T-helper 17 cell (primary cell): ENCODE measurements at places on chromosomes 16 and 17. TPM values are rescaled to one million over a fixed set of nuclear protein-coding genes. Genes with fewer than 3 reads are reported as not detected.

The TM4SF5 gene
- total RNA-seq = not detected

The CACNA1G gene
- total RNA-seq = 0.18 TPM

- H3K36me3 ChIP-seq = no peaks in the 10 kb centered on the region
- DNase-seq = no peak
- no peak overlapping the region for H3K27ac ChIP-seq
- no peak overlapping the region for H3K4me3 ChIP-seq
- peaks cover 68% of the 10 kb centered on the region for H3K27me3 ChIP-seq
Observed at GRCh38 chr17:52106638-52107261, 51.8 kb downstream of the CA10 start.

DNA sequence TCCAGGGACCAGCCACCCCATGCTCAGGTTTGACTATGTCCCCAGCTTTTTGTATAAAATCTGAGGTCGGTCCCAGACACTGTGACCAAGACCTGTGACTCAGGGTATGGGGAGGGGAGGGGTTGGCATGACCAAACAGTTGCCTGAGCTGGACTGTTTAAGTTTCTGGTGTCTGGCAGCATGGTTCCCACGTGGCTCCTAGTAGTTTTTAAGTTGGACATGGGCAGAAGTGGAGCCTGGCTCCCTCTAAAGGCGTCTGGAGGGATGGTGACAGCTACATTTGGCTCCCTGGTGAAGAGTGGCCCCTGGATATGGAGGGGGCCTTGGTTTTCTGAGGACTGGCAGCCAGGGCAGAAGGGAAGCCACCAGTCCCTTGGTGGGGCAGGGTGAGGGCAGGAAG lies 7.9 kb downstream of the SMCR8 start:
- H3K27me3 ChIP-seq = no peaks in the 10 kb centered on the region
- peaks cover 31% of the 10 kb centered on the region for H3K4me1 ChIP-seq
- no peak overlapping the region for H3K4me3 ChIP-seq
- no peak for DNase-seq
- H3K27ac ChIP-seq = peak overlapping the region; percentile 43

DNA sequence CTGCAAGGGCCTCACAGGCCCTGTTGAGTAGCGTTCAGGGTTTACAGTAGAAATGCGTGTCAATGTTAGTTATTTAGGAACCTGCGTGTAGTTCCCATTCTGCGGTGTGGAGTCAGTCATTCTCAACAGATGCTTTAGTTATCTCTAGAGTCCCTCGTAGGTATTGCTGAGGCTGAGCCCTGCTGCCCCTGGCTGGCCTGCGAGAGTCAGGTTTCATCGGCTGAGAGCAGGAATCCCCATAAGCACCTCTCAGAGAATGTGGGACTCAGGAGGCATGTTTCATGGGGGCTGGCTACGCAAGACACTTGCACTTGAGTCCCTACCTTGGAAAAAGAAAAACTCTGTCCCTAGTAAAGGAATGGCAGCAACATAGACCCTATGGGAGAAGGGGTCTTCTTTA lies 347.5 kb upstream of the ASIC2 start:
- H3K27ac ChIP-seq = no peak overlapping the region
- H3K4me1 ChIP-seq = peaks cover 3% of the 10 kb centered on the region
- H3K4me3 ChIP-seq = no peak overlapping the region
- H3K27me3 ChIP-seq = peaks cover 7% of the 10 kb centered on the region

DNA sequence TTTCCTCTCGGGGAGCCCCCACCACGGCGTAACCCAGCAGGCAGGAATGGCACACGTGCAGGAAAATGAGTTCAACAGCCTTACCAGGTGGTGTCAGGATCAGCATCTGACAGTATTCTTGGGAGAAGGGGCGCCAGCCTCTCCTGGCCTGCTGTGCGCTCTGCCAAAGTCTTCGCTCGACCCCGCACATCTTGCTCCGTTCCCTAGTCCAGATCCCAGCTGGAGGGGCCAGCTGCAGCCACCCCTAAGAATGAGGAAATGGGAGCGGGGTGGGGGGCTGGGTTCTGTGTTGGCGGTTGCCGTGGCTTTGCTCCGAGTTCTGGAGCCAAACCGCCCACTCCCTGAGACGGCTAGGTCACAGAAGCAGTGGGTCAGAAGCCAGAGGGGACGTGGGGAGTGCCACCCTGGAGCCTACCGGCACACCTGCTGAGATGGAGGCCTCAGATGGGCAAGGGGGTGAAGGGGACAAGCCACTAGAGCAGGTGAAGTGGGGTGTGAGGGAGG lies at the start of gene CHCT1:
TSS of gene CHCT1 (plus strand) at position 328 of the 504 bp plus-strand sequence. CDS start at position 432, 104 bp downstream.
- DNase-seq = no peak
- peak within 1 kb of the TSS; percentile 51 for H3K27ac ChIP-seq
- peak within 1 kb of the TSS; percentile 82 for H3K4me3 ChIP-seq
- peaks cover 8% of the 10 kb centered on the region for H3K4me1 ChIP-seq

DNA sequence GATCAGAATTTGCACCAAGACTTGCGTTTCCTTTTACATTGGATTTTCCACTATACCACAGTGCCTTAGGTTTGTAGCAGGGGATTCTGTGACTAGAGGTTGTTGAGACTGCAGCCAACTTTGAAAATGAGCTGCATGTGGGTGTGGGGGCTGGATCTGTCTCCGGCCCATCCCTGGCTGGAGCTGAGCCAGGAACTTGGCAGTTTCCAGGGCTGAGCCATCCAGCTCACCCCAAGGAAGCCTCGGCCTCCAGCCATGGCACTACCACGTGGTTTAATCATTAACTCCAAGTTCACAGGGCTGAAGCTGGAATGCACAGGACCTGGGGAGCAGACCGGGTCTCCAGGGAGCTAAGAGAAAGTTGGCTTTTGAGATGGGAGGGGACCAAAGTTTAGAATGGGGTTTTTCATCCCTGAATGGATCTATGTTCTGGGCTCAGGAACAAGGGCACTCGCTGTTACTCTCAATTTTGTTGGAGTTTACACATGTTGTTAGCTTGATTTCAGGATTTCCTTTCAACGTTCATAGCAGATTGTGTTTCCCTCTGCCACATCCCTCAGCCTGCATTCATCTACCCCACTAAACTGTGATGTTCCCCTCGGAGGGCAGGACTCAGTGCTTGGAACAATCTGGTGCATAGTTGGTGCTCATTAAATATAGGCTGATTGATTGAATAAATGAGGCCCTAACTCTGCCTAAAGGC lies 42.3 kb upstream of the HNF1B start:
- no peak for DNase-seq
- H3K4me3 ChIP-seq = no peak overlapping the region

The BAIAP3 gene
- total RNA-seq = 20.0 TPM

The SCN4A gene
- 0.16 TPM for total RNA-seq

The HBA1 gene
- total RNA-seq = 0.65 TPM

The HCRT gene
- not detected for total RNA-seq

DNA sequence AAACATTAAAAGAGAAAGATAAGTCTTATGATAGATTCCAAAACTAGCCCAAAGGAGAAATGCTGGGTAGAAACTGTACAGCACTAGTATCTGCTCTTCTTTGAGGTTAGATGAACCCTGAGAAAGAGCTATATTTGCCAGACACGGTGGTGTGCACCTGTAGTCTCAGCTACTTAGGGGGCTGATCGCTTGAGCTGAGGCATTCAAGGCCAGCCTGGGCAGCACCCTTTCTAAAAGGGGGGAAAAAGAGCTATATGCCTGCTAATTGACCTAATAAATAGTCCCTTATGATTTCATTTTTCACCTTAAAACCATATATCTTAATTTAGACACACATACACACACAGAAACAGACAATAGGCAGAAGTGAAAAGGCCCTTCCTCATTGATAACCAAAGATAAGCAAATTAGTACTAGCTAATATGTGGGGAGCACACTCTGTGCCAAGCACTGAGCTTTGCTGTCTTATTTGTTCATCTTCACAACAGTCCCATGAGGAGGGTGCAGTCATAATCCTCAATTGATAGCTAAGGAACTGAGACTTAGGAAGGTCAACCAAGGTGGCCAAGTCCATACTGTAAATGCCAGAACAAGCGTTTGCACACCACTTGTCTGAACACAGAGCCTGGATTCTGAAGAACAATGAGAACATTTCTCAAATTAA lies 56.6 kb upstream of the NLK start:
- H3K4me3 ChIP-seq = no peak overlapping the region
- H3K36me3 ChIP-seq = peaks cover 4% of the 10 kb centered on the region
- no peak for DNase-seq
- no peak overlapping the region for H3K27ac ChIP-seq
- H3K4me1 ChIP-seq = peaks cover 6% of the 10 kb centered on the region

DNA sequence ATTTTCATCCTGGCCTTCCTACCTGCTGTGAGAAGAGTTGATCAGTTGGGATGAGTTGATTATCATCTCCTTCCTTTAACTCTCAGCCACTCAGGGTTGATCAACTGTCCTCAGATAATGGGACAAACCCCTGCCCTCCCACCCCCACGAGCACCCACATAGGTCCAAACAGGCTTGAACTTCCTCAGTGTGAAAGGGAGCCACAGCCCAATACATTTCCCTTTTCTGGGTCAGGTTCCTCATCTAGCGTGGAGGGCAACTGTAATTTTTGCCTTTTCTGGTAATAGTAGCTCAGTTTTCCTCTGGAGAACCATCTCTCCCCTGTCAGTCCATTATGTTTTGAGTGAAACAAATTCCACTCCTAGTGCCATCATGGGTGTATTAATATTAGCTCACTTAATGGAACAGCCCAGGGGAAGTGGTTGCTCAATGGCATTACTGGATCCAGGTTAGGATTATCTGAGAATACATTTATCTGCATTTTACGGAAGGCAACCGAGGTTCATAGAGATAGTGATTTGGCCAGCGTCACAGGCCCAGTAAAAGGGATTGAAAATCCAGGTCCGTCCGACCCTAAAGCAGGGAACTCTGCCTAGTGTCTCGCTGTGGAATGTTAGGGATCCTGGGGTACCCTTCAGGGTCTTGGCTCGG lies 476 bp upstream of the LPCAT2 start:
- peaks cover 48% of the 10 kb centered on the region for H3K27me3 ChIP-seq
- no peak overlapping the region for H3K4me3 ChIP-seq
- no peak overlapping the region for H3K27ac ChIP-seq
- no peak for DNase-seq

GRCh38 chr16:65789161-65789945 lies 577.1 kb upstream of the CDH5 start:
- H3K4me3 ChIP-seq = no peak overlapping the region
- no peaks in the 10 kb centered on the region for H3K4me1 ChIP-seq
- no peak overlapping the region for H3K27ac ChIP-seq
- no peak for DNase-seq
- no peaks in the 10 kb centered on the region for H3K27me3 ChIP-seq

DNA sequence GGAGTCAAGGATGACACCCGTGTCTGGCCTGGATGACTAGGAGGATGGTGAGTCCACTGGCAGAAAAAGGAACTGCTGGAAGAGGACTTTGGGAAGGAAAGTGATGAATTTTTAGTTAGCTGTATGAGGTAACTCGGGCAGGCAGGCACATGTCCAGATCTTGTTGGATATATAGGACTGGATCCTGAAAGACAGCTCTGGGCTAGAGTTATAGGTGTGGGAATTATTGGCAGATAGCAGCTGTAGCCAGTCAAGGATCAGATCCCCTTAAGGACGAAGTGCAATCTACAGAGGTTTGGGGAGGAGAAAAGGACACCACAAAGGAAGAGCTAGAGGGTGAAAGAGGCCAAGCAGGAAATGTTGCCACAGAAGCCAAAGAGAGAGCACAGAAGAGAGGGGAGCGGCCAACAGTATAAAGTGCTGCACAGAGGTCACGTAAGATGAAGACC lies 10.1 kb downstream of the CYB5D1 start:
- H3K4me1 ChIP-seq = peaks cover 24% of the 10 kb centered on the region
- no peaks in the 10 kb centered on the region for H3K27me3 ChIP-seq
- H3K27ac ChIP-seq = peak overlapping the region; percentile 95
- DNase-seq = no peak
- H3K4me3 ChIP-seq = peak overlapping the region; percentile 89

DNA sequence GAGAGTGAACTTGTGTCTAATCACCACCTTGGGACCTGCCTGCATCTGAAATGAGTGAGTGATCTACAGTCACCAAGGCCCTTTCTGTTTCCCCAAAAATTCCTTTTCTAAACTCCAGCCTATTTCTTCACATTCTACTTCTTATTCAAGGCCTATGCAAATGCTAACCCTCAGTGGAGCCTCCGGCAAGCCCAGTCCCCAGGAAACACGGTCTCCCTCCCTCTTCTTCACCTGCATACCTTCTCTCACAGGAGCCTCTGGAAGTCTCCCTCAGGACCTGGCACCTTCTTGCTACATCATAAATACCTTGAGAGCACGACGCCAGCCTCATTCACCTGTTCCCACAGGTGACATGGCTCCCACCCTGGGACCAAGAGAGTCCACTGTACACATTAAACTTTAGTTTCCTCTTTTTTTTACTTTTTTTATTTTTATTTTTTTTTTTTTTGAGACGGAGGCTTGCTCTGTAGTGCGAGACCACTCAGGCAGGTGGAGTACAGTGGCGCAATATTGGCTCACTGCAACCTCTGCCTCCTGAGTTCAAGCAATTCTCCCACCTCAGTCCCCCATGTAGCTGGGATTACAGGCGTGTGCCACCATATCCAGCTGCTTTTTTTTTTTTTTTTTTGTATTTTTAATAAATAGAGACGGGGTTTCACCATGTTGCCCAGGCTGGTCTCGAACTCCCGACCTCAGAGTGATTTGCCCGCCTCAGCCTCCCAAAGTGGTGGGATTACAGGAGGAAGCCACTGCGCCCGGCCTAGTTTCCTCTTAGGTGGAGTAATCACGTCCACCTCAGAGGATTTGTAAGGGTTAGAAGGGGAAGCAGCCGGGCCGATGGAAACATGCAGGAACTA lies 97.3 kb downstream of the ANKRD11 start:
- peaks cover 2% of the 10 kb centered on the region for H3K36me3 ChIP-seq
- H3K27ac ChIP-seq = peak overlapping the region; percentile 71
- H3K27me3 ChIP-seq = no peaks in the 10 kb centered on the region
- DNase-seq = no peak
- peaks cover 40% of the 10 kb centered on the region for H3K4me1 ChIP-seq
- H3K4me3 ChIP-seq = peak overlapping the region; percentile 77

The SOX8 gene
- 3.1 TPM for total RNA-seq

The RHOT1 gene
- 19.5 TPM for total RNA-seq

The G6PC1 gene
- total RNA-seq = not detected

DNA sequence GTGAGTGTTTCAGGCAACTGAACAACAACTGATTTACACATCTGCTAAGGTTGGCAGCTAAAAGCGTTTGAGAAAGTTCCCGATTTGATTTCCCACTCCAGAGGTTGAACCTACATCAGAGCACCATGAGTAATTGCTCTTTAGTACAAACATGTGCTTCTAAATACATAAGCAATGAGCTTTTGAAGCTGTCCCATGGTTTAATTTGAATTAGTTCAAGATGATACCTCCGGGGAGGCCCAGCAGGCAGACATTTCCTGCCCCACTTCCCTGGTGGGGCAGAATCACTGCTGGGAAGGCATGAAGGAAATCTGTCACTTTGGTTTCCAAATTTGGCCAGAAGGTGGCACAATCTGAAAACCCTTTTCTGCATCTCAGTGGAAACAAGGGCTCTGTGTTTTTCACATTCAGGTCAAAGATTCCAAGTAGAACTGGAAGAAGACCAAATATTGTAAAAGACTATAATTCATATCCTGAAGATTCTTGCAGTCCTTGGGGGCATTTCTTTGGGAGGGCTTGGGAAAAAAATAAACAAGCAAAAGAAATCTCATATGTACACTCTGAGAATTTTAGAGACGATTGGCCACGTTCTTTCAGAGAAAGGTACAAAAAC lies 176.2 kb upstream of the FAM20A start:
- H3K4me3 ChIP-seq = no peak overlapping the region
- H3K4me1 ChIP-seq = no peaks in the 10 kb centered on the region
- no peak overlapping the region for H3K27ac ChIP-seq
- H3K36me3 ChIP-seq = peaks cover 3% of the 10 kb centered on the region
